NCI-H1694 treated with DMSO at 0.1 percent for 48 hours (cell line): ENCODE measurements at places on chromosomes 13 and 19.

DNA sequence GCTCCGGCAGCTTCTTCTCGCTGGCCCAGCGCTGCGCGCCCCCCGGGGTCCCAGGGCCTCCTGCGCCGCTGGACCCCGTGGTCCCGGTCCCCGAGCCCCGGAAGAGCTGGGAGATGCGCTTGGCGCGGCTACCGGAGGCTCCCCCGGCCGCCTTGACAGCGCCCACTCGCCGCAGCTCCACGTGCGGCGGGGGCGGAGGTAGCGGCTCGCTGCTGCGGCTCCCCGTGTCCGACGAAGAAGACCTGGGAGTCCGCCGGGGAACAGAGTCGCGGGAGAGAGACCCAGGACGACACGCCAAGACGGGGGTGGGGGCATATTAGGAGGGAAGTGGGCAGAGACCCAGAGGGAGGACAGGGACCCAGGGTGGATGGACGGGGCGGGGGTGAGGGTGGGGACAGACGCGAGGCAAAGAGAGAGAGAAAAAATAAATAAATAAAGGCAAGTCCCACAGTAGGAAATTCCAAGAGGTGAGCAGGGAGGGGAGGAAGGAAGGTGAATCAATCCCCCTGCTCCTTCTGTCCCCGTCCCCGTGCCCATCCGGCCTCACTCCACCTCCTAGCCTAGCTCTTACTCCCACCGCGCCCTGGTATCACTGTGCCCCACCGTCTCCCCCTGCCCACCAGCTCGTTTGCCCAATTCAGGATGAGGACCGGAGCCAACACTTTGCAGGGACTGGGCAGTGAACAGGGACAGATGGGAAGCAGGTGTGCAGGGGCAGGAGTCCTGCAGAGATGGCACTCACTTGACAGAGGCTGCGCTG, 826 bp downstream of the RASIP1 start:
- no peak for DNase-seq

DNA sequence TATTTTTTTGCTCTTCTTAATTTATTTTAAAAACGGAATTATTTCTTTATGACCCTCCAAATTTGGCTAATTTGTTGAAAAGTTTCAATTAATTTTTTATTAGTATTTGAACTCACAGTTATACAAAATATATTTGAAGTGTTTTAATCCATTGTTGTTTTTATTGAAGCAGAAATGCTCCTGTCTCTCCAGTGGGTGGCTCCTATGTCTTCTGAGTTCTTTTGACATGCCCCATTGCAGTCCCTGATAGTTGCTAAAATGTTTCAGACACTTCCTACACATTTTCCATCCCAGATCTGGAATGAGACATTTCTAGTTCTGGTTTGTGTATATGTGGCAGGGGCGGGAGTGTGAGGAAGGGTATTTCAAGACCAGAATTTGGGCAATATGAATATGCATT, 579.4 kb upstream of the PRR20A start:
- DNase-seq = peak; percentile 2

GRCh38 chr13:47277774-47278173, 380.9 kb upstream of the HTR2A start:
- DNase-seq = no peak

DNA sequence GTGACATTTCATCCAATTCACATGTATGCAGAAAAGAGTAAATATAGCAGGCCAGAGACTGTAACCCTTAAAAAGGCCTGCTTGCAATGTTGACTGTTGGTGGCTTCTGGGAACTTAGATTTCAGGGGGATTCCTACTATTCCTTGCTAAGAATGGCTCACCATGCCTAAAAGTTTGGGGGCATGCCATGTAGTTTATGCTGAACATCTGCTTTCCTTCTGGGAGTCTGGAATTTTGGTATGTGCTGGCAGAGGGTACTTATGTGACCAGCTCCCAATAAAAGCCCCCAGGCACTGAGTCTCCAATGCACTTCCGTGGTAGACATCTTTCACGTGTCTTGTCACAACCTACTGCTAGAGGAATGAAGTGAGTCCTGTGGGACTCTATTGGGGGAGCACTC, 88.4 kb upstream of the PCDH8 start:
- DNase-seq = no peak

DNA sequence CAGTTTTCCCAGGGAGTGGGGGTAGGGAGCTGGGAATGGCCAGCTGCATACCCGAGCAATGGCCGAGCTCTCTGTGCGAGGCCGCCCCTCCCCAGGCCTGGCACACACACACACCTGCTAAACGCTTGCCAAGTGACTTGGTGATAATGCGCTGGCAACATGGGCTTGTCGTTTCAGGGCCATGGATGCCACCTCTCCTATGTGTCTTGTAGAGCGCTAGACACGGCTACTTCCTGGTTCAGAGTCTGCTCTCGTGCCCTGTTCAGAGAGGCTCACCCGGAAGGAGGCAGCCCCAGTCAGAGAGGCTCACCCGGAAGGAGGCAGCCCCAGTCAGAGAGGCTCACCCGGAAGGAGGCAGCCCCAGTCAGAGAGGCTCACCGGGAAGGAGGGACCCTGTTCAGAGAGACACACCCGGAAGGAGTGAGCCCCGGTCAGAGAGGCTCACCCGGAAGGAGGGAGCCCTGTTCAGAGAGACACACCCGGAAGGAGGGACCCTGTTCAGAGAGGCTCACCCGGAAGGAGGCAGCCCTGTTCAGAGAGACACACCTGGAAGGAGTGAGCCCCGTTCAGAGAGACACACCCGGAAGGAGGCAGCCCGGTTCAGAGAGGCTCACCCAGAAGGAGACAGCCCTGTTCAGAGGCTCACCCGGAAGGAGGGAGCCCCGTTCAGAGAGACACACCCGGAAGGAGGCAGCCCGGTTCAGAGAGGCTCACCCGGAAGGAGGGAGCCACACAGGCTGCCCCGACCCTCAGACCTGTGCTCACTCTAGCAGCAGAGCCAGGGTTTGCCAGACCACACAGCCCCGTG, 4.2 kb downstream of the ADPRHL1 start:
- DNase-seq = peak; percentile 94
